ENCODE measurements at places on chromosomes 7 and 10. TPM values are rescaled to one million over a fixed set of nuclear protein-coding genes. Genes with fewer than 3 reads are reported as not detected.

Gene CNTNAP2
- under 0.01 TPM for total RNA-seq

Gene RTKN2
- total RNA-seq: 0.29 TPM

Gene ACTL6B
- total RNA-seq: not detected

Gene ARMC3
- not detected for total RNA-seq

Gene AGMO
- total RNA-seq: not detected

Gene CCDC3
- total RNA-seq: 1.8 TPM

Gene SNCG
- total RNA-seq: 42.3 TPM

Gene FRMPD2
- not detected for total RNA-seq

Gene CPEB3
- 1.6 TPM for total RNA-seq

Gene BUB3
- 100 TPM for total RNA-seq

Gene FOXI2
- not detected for total RNA-seq

Gene ARHGEF5
- 2.9 TPM for total RNA-seq

Gene FEZF1
- not detected for total RNA-seq

Gene CALML3
- total RNA-seq: not detected

Gene STEAP1B
- 16.4 TPM for total RNA-seq

Gene RET
- total RNA-seq: 0.44 TPM

Gene SPDYE1
- not detected for total RNA-seq

Gene GJD4
- not detected for total RNA-seq

Gene SCIN
- total RNA-seq: 0.58 TPM

Gene ANKRD30A
- not detected for total RNA-seq

Gene ENTPD1
- 30.3 TPM for total RNA-seq

Gene LHPP
- total RNA-seq: 7.6 TPM

Gene ERVW-1
- not detected for total RNA-seq

Gene OR2A12
- not detected for total RNA-seq

Gene MRPL43
- 80.9 TPM for total RNA-seq

Gene OR13A1
- total RNA-seq: not detected

Gene GIMAP5
- 28.6 TPM for total RNA-seq

Gene CDHR3
- 2.0 TPM for total RNA-seq

Gene BMPER
- total RNA-seq: 2.7 TPM

Gene C10orf105
- not detected for total RNA-seq

Gene CRPPA
- total RNA-seq: 2.0 TPM

Gene AEBP1
- total RNA-seq: 40.8 TPM

Gene ALDH18A1
- 78.2 TPM for total RNA-seq

Gene XRCC2
- total RNA-seq: 4.6 TPM

Gene DENND2A
- total RNA-seq: 5.3 TPM

Gene ACSM6
- total RNA-seq: not detected

Gene PRSS37
- not detected for total RNA-seq

Gene SPRN
- total RNA-seq: 0.92 TPM

Gene DAGLB
- total RNA-seq: 13.3 TPM

Gene PRLHR
- total RNA-seq: not detected

Gene ABCC2
- 0.70 TPM for total RNA-seq

Gene TCAF2
- total RNA-seq: 18.5 TPM

Gene HECW1
- total RNA-seq: not detected

Gene LIPK
- not detected for total RNA-seq

All from glomerular endothelial cell (primary cell).